ENCODE measurements at places on chromosomes 1 and 21.
A peak's percentile ranks its signal among the peaks of the same experiment; 100 is the strongest.

DNA sequence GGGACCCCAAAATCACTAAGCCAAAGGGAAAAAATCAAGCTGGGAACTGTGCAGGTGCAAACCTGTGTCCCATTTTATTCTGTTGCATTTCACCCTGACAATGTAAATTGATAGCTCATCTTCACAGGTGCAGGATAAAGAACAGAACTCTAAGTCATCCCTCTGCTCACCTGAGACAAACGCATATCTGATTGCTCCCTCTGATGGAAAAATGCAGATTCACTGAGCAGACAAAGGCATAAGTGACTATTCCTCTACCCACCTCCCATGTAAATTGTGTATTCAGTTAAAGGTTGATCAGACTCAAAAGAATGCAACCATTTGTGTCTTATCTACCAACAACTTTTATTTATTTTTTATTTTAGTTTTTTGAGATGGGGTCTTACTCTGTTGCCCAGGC is 644.2 kb downstream of the PTPRU start:
- no peak for DNase-seq

GRCh38 chr1:234208791-234209190 is 164.5 kb upstream of the COA6 start:
- no peak for DNase-seq

DNA sequence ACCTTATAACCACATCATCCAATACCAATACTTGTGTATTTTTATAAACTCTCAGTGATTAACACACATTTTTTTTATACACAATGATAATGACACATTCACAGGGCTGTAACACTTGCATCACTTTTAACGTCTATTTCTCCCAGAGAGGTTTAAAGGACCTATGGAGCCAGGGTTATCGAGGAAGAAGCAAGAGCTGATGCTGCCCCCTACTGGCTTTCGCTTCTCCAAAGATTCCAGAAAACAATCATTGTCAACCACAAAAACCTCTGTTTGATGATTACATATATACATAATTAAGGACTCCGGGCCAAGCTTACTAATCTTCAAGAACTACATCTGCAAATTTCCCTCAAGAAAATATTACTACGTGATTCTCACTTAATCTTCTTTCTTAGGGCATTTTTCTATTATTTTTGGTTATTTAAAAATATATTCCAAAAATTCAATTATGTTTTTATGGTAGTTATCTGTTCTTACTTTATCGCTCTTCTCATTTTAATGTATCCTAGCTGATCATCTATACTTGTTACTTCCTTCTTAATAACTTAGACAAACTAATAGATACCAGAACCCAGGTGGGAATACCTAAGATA is 214.5 kb downstream of the VAV3 start:
- no peak for DNase-seq

DNA sequence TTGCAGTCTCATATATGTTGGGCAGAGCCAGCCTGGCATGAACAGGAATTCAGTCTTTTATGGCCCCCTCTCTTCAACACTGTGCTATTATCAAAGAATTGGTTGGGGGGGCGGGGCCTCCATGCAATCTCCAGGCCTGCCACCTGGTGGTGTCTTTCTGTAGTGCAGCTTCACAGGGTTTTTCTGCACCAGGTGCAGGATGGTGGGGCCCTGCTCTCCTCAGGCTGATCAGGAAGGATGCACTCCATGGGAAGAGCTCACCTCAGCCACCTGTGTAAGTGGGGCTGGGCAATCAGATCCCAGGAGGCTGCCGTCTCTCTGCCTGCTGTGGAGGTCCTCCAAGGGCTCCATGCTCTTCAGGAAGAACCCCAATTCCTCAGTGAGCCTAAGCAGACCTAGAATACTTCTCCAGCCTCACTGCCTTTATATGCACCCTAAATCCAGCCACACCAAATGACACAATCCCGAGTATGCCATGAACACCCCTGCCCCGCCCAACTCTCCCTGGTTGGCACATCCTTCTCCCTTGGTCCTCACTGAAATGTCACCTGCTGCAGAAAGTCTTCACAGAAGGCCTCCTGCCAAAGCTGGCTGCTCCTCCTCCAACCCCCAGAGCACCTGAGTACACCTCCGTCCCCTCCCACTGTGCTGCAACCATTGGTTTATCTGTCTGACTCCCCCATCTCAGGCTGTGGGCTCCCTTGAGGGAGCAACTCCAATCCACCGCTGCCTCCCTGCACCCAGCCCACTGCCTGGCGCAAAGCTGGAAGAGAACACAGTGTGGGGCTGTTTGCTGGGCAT is 16.5 kb downstream of the STK40 start:
- peak; percentile 80 for DNase-seq

DNA sequence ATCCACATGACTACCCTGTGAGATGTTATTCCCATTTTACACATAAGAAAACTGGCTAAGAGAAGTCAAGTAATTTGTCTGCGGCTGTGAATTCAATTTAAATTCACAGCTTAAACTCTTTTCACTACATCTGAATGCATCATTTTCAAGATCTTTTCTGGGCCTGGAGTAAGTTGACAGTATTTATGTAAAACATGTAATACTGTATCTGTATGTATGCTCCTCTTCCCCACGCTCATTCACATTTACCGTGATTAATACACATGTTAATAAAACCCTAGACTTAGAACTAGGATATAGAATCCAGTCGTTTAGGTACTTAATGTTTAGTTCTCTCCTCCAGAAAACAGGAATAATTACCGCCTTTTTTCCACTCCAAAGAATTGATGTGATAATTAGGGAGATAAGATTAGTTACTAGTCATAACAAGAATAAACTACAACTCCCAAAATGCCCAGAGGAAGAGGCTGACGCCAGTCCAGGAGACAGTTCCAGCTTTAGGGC is 442 bp upstream of the PPP1R12B start:
- no peak for DNase-seq

DNA sequence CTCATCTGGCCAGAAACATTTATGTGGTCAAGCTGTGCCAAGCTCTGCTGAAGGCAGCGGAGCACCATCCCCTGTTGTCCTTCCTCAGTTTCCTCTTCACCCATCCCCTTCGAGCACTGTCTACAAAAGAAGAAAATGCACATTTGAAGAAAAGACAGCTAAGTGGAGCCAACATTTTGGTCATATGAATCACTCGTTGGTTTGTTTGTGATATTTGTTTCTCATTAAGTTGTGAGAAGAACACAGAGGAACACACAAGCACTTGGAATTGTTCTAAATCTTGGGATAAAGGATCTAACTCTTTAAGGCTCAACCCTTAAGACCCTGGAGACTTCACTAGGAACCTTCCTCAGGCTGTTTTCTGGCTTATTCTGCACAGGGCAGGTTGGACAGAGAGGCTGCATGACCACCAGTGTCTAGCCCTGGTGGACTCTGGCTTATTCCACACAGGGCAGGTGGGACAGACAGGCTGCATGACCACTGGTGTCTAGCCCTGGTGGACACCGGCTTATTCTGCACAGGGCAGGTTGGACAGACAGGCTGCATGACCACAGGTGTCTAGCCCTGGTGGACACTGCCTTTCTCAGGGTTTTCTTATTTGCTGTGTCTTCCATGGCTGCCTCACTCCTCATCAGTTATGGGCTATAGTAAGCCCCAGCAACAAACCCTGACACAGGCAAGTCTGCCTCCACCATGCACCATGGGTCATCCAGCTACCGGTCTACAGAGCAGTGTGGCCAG is 35.3 kb upstream of the COL6A2 start:
- DNase-seq = no peak

DNA sequence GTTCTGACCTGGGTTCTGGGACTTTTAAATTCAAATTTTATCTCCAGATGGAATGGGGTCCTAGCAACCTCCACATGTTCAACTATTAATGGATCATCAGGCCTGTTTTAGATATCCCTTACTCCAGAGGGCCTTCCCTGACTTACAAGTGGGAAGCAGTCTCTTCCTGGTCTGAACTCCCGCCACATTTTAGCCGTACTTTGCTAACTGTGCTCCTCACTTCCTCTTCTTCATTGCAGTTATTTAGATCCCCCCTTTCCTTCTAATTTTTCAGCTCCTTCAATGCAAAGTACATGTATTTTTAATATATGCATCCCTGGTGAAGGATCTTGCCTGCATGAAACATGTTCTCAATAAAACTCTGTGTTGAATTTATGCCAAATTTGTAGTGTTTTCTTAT is 3.7 kb downstream of the CD1A start:
- DNase-seq = no peak

- no peak for DNase-seq
Measured at GRCh38 chr1:158836038-158836437, 4.9 kb downstream of the MNDA start.

GRCh38 chr1:161192476-161193465 is 6.1 kb downstream of the ADAMTS4 start:
- DNase-seq = no peak

GRCh38 chr1:222454782-222455181 is 93.1 kb downstream of the HHIPL2 start:
- no peak for DNase-seq

DNA sequence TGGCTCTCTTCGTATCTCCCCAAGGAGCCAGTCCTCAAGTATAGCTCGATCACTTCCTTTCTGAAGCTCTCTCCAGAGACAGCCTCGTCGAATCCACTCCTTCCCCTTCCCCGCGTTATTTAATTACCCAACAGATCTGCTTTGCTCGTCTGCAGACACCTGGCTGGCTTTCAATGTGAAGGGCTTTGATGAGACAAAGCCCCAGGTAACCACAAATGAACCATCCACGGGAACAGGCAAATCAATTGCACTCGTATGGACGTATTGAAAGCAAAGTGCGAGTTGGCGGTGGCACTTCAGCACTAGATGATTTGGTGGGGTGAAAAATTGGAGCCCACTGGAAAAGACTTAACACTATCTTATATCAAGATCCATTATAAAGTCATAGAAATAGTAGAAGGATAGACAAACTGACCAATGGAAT is 364 bp upstream of the BCAR3 start:
- DNase-seq = no peak

GRCh38 chr1:165869343-165869742 is 41.9 kb downstream of the UCK2 start:
- no peak for DNase-seq

- DNase-seq = no peak
Measured at GRCh38 chr1:183636334-183636682, 725 bp upstream of the ARPC5 start.

DNA sequence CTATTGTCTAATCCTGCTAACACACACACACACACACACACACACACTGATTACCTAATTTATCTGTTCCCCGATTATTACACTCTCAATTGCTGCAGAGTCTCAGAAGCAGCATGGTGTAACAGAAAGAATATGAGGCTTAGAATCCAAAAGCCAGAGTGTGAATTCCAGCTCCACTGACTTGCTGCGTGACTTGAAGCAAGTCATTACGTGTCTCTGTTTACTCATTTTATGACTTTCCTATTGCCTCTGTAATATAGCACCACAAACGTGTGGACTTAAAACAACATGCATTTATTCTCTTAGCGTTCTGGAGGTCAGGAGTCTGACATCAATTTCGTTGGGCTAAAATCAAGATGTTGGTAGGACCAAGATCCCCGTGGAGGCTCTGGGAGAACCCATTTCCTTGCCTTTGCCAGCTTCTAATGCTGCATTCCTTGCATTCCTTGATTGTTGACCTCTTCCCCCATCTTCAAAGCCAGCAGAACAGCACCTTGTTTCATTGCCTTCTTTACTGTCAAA is 55.9 kb upstream of the ATP5PO start:
- DNase-seq = no peak

DNA sequence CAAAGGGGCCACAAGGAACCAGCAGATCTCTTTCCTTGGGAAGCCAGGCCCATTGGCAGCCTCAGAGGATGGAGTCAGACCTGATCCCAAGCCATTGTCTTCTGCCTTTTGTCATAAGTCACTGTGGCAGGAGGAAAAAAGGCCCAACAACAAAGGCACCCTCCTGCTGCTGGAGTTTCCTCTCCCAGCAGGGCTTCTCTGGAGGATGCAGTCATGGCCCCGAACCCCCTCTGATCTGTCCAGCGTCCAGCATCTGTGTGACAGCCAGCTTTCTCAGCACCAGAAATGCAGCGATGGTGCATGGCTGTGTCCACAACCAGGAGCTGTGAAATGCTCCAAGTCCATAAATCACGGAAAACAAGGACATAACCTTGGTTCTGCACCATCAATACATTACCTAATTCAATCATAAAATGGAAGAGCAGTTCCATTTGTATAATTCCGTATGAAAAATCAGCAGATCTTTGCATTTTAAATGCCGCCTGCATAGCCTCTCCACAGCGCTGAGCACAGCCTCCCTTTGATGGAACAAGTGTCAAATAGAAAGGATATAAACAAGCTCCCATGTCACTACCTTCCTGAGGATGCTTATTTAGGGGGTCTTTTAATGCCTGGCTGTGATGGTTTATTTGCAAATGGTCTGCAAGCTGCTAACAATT is 30.6 kb downstream of the AJAP1 start:
- DNase-seq = no peak

- DNase-seq = no peak
Measured at GRCh38 chr21:28268685-28269084, 724.0 kb downstream of the LTN1 start.

- DNase-seq = no peak
Measured at GRCh38 chr21:34367320-34367935, 3.6 kb downstream of the KCNE2 start.

DNA sequence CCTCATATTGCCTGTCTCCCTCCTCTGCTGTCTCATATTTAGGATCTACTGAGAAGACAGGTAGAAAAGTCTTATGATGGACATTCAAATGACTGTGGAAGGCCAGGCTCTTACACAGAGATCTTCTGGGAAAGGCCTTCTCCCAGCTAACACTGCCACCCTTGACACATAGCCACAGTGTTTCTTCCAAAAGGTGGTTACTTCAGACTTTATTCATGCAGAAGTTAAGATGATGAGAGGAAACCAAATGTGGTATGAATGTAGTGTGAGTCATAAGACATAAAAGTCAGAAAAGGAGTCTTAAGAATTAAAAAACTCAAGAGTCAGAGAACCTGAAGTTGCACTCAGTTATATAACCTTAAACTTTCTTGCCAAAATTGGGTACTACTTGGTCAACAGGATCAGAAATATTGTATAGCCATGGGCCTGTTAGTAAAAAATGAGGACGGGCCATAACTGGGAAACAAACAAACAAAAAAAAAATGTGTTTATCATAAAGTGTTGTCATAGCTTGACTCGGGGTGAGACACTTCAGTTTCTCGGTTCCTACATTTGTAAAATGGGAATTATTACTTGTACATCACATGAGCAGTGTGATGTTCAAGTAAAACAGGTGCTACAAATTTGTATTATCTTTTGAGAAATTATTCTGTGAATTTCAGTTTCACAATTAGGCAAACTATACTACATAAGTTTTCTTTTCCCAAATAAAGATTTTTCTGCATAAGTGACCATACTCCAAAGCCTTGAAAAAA is 1.2 kb upstream of the DENND1B start:
- no peak for DNase-seq

DNA sequence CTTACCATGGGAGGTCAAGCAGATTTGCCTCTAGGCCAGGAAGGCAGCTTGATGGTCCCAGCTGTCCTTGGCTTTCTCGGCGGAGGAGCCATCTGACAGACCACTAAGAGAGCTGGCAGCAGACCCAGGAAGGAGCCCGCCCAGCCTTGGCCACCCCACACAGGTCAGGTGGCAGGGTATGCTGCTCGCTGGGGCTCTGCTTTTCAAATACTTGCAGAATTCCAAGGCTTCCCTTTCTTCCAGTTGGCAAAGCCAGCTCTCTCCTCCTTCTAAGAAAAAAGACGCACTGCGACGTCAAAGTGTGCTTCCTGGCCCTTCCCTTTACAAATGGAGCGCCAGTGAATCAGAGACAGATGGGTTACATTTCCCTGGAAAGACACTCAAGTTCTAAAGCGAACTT is 229.4 kb downstream of the CACNA1E start:
- DNase-seq = no peak

Measured in stimulated activated CD8-positive, alpha-beta memory T cell treated with anti-CD3 and anti-CD28 coated beads, Interleukin-4, amount 100 ng/mL, for 1 hour (primary cell).